Cardiac septum (tissue), 1 donor: ENCODE measurements at places on chromosomes 13 and 19. TPM values are rescaled to one million over a fixed set of nuclear protein-coding genes. Genes with fewer than 3 reads are reported as not detected.

ZIC2 gene
- not detected for total RNA-seq

CLEC11A gene
- 5.1 TPM for total RNA-seq

MEIS3 gene
- total RNA-seq: 3.7 TPM

APOC4 gene
- not detected for total RNA-seq

ZNF491 gene
- total RNA-seq: 1.8 TPM

CBY2 gene
- not detected for total RNA-seq

- DNase-seq: no peak
These were observed 95.4 kb downstream of the CYSLTR2 start for GRCh38 chr13:48749144-48749543.

GRCh38 chr19:28537079-28537478 lies 675.9 kb downstream of the UQCRFS1 start:
- DNase-seq: no peak

GRCh38 chr13:42977219-42977659 lies 14.8 kb downstream of the EPSTI1 start:
- DNase-seq: no peak

- no peak for DNase-seq
These were observed 13.2 kb upstream of the EIF3G start for GRCh38 chr19:10132905-10133304.

- no peak for DNase-seq
These were observed 11.4 kb upstream of the CD22 start for GRCh38 chr19:35317464-35318043.

- no peak for DNase-seq
These were observed 71.9 kb downstream of the CDK8 start for GRCh38 chr13:26325876-26326275.

DNA sequence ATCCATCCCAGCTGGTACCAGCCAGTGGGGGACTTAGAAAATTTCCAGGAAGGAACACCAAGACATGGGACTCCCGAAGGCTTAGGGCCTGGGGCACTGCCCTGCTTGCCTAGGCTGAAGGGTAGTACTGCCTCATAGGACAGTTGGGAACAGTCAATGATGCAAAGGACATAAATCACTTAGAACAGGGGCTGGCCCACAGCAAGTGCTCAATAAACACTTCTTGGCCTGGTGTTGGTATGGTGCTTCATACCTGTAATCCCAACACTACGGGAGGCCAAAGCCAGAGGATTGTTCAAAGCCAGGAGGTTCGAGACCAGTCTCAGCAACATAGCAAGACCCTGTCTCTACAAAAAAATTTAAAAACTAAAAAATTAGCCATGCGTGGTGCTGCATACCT lies 5.8 kb downstream of the KEAP1 start:
- no peak for DNase-seq

GRCh38 chr13:93853912-93854311 lies 625.6 kb downstream of the DCT start:
- no peak for DNase-seq

- no peak for DNase-seq
These were observed 4.5 kb upstream of the PRKD2 start for GRCh38 chr19:46721269-46722003.

- no peak for DNase-seq
These were observed 41.0 kb downstream of the VWA8 start for GRCh38 chr13:41919741-41920487.
